Stimulated activated CD8-positive, alpha-beta memory T cell treated with anti-CD3 and anti-CD28 coated beads, Interleukin-2, amount 100 ng/mL, for 1 hour (primary cell): ENCODE measurements at places on chromosomes 12 and 14.
A peak's percentile ranks its signal among the peaks of the same experiment; 100 is the strongest.

- no peak for DNase-seq
These were observed 378.7 kb upstream of the KITLG start for GRCh38 chr12:88958946-88959345.

DNA sequence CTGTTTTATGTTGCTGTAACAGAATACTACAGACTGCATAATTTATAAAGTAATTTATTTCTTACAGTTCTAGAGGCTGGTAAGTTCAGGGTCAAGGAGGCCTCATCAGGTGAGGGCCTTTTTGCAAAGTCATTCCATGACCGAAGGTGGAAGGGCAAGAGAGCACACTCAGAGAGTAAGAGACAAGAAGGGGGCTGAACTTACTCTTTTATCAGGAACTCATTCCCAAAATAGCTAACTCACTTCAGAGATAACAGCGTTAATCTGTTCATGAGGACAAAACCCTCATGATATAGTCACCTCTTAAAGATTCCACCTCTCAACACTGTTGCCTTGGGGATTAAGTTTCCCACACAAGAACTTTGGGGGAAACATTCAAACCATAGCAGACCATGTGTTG, 51.5 kb upstream of the RNU6-7 start:
- no peak for DNase-seq

DNA sequence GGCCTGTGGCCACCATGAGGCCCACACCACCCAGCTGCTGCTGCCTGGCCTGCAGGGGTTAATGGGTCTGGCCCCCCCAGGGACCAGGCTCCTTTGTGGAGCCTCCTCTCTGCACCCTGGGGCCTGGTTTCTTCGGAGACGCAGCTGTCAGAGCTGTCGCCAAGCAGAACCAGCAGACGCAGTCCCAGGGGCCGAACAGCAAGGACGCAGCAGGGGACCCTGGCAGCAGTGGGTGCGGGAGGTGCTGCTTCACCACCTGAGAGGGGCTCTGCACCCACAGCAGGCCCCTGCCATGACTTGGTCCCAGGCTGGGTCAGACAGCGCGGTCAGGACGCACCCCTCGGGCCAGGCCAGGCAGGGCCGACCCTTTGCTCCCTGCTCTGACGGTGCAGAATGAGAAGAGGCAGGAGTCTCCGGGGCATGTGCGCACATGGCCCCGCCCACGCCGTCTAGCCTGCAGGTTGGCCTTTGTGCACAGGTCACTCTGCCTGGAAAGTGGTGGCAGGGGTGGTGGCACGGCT, 30.5 kb downstream of the JAG2 start:
- DNase-seq: no peak

- DNase-seq: no peak
These were observed 19.3 kb downstream of the ATP2B1 start for GRCh38 chr12:89689306-89689705.

GRCh38 chr14:96741151-96741977, 55.8 kb upstream of the VRK1 start:
- peak; percentile 48 for DNase-seq

- DNase-seq: no peak
These were observed 138.2 kb upstream of the LHX5 start for GRCh38 chr12:113609692-113610469.

GRCh38 chr14:80584744-80585505, 356.6 kb downstream of the CEP128 start:
- DNase-seq: no peak

DNA sequence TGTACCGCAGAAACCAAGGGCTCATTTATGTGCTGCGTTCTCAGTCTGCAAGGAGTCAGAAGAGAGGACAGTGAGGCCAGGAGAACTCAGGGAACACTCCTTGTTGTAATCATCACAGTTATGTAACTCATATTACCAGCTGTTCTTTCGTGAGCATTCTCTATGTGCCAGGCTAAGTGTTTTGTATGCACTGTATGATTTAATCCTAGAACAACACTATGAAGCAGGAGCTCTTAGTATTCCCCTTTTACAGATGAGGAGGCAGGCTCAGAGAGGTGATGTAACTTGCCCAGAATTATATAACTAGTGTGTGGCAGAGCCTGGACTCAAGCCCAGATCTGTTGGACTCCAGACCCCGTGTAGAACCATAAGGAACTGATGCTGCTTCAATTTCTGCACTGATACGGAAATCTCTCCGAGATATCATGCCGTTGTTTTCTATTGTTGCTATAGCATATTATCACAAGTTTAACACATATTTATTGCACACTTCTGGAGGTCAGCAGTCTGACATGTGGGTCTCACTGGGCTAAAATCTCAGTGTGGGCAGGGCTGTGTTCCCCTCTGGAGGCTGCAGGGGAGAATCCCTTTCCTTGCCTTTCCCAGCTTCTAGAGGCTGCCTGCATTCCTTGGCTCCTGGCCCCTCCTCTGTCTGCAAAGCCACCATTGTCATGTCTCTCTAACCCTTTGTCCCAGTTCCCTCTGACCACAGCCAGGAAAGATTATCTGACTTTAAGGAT, 16.3 kb upstream of the CD9 start:
- DNase-seq: no peak

DNA sequence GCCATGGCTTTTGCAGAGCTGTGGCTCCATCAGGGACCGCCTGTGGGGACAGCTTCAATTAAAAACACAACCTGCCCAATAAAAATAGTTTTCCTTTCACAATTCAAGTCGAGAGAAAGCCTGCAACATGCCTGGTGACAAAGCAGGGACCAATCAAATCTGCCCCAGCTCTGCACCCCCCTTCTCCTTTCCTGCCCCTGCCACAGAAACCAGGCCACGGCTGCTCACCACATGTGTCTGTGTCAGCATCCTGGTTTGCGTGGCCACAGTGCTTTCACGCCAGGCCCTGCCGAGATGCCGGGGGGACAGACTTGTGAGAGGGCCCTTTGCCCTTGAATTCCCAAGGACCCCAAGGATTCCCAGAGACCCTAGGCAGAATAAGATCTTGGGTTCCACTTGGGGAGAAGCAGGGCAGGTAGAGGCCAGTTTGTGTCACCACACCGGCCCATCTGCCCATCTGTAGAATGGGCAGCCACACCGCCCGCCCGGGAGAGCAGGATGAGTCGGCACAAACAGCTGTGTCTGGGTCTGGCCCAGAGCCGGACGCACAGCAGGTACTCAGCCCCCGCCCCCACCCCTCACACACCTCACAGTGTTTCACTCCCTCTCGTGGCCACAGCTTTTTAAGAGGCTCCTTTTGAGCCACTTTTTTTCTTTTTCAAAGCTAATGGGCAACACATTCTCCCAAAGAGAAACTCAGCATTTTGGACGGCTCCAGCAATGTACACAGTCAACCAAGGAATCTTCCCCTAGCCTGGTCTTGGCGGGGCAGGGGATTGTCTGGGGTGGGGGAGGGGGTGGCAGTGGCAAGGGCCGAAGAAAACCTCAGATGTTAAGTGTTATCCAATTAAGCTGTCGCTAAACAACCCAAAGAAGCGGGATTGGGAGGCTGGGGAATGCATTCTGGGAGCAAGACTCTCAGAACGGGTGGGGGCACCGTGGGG, 41.5 kb downstream of the BCL11B start:
- DNase-seq: peak; percentile 69

DNA sequence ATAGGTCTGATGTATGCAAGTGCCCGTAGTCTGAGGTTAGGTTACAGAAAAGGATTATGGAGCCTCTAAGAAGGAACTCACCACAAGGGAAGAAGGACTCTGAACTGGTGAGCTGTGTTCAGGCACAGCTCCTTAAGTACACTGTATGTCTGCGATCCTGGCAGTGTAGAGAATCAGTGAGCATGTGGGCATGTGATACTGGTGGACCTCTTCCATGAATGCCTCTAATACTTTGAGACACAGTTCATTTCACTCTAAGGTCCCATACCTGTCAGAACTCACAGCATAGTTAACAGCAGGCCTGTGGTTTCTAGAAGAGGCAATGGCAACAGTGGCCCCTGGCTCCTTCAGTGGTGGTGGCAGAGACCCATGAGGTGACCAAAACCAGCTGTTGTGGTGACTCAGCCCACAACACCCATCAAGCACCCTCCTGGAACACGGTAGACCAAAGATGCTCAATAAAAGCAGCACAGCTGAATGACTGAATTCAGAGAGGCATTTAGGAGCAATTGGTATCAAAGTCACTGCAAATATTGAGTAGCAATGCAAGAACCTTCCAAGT, 6.9 kb upstream of the OR6J1 start:
- DNase-seq: no peak

DNA sequence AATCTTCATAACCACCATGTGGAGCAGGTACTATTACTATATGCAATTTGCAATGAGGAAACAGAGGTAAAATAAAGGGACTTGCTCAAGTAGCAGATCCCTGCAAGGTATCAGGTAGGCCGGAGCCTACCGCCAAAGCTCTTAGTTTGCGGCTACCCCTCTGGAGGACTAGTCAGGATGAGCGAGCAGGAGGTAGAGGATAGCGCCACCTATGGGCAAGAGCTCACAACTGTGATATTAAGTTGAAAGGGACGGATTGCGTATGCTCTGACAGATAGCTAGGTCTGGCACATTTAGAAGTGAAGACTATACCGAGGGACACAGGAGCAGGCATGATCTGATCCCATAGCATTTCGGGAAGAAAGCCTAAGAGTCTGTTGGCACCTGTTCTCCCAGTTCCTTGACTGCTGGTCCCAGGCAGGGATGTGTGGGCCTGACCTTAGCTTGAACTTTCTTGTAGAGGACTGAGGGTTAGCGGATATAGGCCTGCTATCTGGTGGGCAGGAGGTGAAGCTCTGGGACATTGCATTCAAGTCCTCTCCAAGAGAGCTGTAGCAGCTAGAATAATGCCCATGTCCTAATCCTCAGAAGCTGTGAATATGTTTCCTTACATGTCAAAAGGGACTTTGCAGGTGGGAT, 48.0 kb downstream of the SLC17A8 start:
- DNase-seq: no peak

- DNase-seq: no peak
These were observed 1493.1 kb upstream of the FLRT2 start for GRCh38 chr14:84036840-84037239.
